Kidney capillary endothelial cell (primary cell): ENCODE measurements at places on chromosomes 16 and 17.

DNA sequence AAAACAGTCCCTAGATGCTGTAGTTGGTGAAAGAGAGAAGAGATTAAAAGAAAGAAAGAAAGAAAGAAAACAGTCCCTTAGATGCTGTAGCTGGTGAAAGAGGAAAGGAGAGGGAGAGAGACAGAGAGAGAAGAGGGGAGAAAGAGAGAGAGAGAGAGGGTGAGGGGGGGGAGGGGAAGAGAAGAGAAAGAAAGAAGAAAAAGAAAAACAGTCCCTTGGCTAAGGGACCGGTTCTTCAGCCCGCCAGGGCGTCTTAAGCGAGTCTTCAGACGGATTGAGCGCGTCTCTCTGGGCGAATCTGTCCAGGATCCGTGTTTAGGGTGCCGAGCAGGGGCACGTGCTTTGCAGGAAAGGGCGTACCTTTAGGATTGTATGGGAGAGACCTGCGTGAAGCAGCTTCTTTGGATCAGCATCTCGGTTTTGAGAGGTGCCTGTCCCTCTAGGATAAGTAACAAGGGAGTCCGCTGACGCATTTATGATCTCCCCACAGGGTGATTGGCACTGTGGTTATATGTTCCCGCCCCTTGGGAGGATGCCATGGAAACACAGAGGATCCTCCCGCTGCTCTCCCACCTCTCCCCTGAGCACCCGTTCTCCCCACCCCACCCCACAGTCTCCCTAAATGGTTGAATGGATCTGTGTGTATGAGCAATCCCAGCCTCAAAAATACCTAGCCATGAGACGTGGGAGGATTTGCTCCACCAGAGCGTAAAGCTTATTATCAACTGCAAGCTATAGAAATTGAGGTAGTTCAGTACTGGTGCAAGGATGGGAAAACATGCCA, 16.7 kb downstream of the GNGT2 start:
- DNase-seq: no peak

GRCh38 chr17:38908676-38909181, 16.7 kb upstream of the LASP1NB start:
- DNase-seq: peak; percentile 52

DNA sequence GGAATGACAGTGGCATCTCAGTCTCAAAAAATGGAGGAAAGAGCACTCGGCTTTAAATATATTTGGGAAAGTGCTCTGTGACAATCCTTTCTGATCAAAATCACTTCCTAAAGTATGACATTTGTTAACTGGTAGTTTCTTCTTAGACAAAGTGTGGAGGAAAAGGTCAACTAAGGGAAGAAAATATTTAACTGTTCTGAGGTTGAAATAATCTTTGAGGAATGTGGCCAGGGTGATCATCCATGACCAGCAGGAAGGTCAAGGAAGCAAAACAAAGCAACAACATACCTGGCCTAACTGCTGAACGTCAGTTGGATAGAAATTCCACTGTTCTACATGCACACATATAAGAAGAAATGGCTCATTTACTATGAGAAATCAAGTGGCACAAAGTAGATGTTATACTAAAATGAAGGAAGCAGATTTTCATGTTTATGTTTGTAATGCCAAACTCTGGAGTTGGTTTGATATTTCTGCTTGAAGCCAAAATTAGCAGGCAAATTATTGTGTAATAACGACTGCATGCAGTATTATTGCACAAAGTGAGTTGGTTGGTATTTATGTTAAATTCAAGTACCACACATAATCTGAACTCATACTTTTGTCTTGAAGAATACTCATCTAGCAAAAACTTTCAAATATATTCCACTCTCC, 87.3 kb upstream of the CORO6 start:
- no peak for DNase-seq

GRCh38 chr17:1229349-1229899, 40.8 kb upstream of the BHLHA9 start:
- DNase-seq: no peak

- no peak for DNase-seq
These were observed 1.7 kb upstream of the PGAP6 start for GRCh38 chr16:383326-384051.
